ENCODE measurements at places on chromosomes 4 and X.
A peak's percentile ranks its signal among the peaks of the same experiment; 100 is the strongest.

DNA sequence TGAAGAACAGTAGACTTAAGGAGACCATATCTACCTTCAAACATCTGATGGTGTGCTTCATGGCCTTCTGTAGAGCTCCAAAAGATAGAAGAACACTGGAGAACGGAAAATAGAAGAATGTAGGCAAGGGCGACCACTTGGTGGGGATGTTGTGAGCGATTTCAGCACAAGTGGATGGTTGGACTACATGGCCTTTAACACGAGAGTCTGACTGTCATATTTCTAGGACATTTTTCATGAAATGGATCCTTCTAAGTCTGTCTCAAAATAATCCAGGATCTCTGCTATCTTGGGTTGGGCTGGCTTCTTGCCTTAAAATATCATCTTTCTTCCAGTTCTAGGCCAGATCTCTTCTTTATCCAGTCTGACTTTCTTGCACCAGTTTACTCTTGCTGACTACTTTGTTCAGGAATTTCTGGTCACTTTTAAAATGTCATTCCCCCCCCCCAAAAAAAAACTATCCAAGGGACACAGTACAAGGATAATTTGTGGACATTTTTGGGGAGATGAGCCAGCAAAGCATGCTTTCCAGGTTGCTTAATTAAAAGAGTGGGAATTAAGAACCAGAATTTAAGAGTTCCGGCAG, 1.2 kb upstream of the MID1IP1 start:
- no peak for DNase-seq

DNA sequence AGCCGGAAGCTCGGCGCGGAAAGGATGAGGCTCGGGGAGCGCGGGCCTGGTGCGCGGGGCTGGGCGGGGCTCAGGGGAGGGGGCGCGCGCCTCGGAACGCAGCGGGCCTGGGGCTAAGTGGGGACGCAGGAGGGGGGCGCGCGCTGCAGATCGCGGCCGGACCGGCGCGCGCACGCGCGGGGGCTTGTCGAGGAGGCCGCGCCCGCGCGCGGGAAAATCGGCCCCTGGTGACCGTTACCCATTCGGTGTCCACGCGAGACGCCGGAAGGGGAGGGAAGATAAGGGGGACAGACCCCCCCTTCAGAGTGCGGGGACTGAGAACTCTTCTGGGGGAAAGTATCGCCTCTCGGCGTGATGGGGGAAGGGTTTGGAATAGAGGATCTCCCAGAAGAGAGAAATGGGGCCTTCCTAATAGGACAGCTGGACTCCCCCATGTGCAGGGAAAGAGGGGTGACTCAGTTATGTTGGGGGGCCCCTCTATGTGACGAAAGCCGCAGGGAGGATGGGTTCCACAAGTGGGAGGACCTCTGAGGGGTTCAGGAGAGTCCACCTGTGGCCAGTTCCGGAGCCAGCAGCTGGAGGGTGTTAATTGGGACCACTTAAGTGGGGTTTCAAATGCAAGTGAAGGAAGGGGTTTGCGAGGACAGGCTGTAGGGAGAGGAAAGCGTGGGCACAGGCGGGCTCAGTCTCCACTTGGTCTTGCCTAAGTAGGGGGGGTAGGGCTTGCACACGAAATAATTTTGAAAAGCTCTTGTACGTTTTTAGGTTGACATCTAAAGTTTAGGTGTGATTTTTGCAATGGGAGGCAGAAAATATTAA, 584 bp downstream of the SUV39H1 start:
- no peak for DNase-seq

DNA sequence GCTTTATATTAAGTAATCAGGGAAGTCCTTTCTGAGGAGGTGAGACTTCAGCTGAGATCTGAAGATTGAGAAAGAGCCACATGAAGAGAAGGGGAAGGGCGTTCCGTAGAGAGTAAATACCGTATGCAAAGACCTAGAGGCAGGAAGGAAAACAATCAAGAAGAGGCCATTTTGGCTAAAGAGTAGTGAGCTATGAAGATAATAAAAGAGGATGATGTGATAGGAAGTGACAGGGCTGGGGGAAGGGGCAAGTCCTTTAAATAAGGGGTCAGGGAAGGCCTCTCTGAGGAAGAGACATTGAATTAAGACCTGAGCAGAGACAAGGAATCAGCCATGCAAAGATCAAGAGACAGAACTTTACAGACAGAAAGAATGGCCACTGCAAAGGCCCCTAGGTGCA, 86.2 kb downstream of the ZIC3 start:
- no peak for DNase-seq

GRCh38 chr4:187921946-187922623, 73.5 kb upstream of the ZFP42 start:
- DNase-seq = no peak

DNA sequence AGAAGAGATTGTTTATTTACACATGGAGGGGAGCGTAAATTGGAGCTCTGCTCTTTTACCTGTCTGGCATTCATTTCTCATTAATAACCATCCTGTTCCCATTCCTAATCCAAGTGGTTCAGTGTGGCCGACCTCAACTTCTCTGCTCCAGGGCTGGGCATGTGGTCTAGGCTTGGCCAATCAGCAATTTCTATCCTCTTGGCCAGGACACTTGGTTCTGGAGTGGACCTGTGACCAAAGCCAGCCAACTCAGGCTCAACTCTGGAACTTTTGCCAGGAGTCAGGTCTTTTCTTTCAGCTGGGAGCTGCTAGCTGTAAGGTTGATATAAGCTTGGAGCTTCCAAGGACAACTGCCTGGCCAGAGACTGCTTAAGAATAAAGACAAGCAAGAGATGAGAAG, 15.6 kb upstream of the RASL11B start:
- no peak for DNase-seq

DNA sequence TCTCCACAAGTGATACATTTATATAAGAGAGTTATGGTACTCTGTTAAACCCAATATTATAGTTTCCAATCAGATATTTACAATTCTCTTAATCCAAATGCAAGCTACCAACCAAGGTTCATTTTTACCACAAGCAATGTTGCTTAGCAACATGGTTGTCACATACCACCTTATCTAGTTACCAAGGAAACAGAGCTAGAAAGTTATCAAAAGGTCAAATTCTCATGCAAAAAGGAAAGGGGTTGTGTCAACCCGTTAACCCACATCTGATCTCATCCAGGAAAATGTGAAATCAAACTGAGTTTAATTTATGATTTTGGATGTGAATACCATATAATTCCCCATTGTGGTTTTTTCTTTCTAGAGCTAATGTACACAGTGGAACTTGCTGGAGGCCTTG, 274.1 kb upstream of the MAGEB2 start:
- no peak for DNase-seq

DNA sequence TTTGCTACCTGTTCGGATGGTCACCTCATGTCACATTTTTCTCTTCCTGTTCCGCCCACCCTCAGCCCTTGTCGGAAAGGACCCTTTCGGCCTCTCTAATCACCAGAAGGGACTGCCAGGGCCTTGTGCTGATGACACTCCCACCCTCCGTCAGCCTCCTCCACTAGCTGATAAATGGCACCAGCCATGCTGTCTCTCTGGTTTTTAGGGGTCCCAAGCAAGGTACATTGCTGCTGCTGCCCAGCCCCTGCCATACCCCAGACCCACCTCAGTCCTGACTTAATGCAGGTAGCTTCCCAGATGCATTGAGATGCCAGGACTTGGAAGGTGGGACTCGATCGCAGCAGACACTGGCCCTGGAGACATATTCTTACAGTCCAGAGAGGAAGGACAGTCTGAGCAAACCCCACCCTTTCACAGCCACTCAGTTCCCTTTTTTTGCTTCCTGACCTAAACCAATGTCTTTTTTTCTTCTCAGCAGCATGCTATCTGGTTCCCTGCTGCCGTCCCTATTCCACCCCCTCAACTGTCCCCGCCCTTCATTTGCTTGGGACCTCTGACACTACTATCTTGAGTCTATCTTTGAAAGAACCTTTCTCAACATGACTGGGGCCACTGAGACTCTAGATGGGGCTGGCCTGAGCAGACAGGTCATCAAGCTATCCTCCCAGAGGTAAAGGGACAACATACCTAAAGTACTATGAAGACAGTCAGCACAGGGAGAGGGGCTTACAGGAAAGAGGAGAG, at the start of gene BTK:
TSS of gene BTK (minus strand) at position 397 of the 747 bp plus-strand sequence. CDS start 10,907 bp downstream, outside the sequence.
- no peak for DNase-seq

GRCh38 chr4:1021386-1022050, 10.1 kb downstream of the FGFRL1 start:
- DNase-seq = no peak

DNA sequence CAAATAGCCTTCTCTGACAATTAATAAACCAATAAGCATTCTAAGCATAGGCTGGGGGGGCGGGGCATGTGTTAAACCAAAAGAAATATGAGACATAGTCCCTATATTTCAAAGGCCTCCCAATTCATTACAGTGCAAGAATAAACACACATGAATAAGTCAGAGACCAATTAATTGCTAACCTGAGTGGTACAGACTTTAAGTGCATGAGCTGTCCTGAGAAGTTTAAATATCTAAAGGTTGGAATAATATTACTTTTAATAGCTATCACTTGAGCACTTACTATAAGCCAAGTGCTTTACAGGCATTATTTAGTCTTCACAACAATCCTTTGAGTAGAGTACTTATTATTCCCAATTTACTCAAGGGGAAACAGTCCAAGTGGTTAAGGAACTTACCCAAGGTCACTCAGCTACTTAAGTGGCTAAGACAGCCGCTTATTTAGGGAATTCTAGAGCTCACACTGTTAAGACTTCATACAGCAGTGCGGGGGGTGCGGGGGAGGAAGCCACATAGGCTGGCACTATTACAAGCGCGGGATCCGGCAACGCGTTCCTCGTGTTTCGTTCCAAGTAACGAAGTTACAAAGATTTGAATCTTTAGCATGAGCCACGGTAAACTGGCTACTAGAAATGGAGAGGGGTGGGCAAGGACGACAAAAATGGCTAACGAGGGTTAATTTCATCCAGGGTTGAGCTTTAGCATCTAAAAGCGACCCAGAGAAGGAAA, 1.4 kb downstream of the THOC2 start:
- peak; percentile 10 for DNase-seq

- no peak for DNase-seq
Observed at GRCh38 chr4:22077571-22077970, 129.0 kb upstream of the KCNIP4 start.

- DNase-seq = no peak
Observed at GRCh38 chr4:45985038-45985437, 138.8 kb downstream of the GABRG1 start.

All from T-helper 17 cell (primary cell).